ENCODE measurements at places on chromosomes 1 and 21. TPM values are rescaled to one million over a fixed set of nuclear protein-coding genes. Genes with fewer than 3 reads are reported as not detected.

- 0 out of 2 replicates have a peak, but pooled peaks cover 7% of the 10 kb centered on the region for H3K4me1 ChIP-seq
- no peaks in the 10 kb centered on the region for H3K27me3 ChIP-seq
- DNase-seq, result no peak
- no peaks in the 10 kb centered on the region for H3K36me3 ChIP-seq
- H3K27ac ChIP-seq, result no peak overlapping the region
- no peak overlapping the region for H3K4me3 ChIP-seq
These were observed 31.8 kb downstream of the SDCCAG8 start for GRCh38 chr1:243287652-243288051.

Gene LIN28A
- 5.7 TPM for total RNA-seq

GRCh38 chr1:230067871-230068620 is 1.0 kb downstream of the GALNT2 start:
- H3K4me1 ChIP-seq, result peaks cover 6% of the 10 kb centered on the region
- no peaks in the 10 kb centered on the region for H3K36me3 ChIP-seq

Gene TMEM82
- total RNA-seq, result 2.7 TPM

Gene INSRR
- total RNA-seq, result not detected

GRCh38 chr1:54569339-54569738 is 21.3 kb downstream of the ACOT11 start:
- no peak for DNase-seq
- H3K27ac ChIP-seq, result no peak overlapping the region
- no peaks in the 10 kb centered on the region for H3K27me3 ChIP-seq
- H3K4me1 ChIP-seq, result peaks cover 14% of the 10 kb centered on the region

- H3K27ac ChIP-seq, result no peak overlapping the region
- H3K4me3 ChIP-seq, result no peak overlapping the region
- no peaks in the 10 kb centered on the region for H3K4me1 ChIP-seq
- no peaks in the 10 kb centered on the region for H3K36me3 ChIP-seq
These were observed 65.7 kb upstream of the SYT6 start for GRCh38 chr1:114219172-114219868.

Gene SNRPE
- 264 TPM for total RNA-seq

Gene FAM163A
- not detected for total RNA-seq

GRCh38 chr1:203769505-203770343 is 4.7 kb downstream of the LAX1 start:
- peak overlapping the region; percentile 46 for H3K27ac ChIP-seq
- H3K36me3 ChIP-seq, result no peaks in the 10 kb centered on the region
- no peak overlapping the region for H3K4me3 ChIP-seq
- DNase-seq, result peak; percentile 28
- no peaks in the 10 kb centered on the region for H3K4me1 ChIP-seq

Gene MEX3A
- 8.9 TPM for total RNA-seq

Gene PEX10
- total RNA-seq, result 21.9 TPM

- no peak overlapping the region for H3K27ac ChIP-seq
- no peak for DNase-seq
- no peak overlapping the region for H3K4me3 ChIP-seq
These were observed 442.6 kb downstream of the DSCAM start for GRCh38 chr21:40404396-40404800.

Gene UROD
- total RNA-seq, result 44.8 TPM

Gene LYPD8
- total RNA-seq, result not detected
